ENCODE measurements at places on chromosomes 1 and 21.
A peak's percentile ranks its signal among the peaks of the same experiment; 100 is the strongest.

DNA sequence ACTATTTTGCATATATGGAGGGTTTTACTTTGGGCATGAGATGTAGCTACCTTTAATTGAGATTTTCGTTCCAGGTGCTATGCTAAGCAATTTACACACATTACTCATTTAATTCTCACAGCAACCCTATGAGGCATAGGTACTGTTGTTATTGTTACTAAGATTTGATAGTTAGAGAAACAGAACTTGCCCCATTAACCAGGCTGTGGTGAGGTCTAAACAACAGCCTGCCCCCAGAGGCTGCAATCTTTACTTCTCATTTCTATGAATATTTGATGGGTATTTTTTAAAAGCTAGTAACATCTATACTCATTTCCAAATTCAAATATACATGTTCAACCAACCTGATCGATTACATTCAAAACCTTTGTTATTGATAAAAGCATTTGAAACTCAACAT, 155.6 kb downstream of the GALNT2 start:
- DNase-seq, result no peak

DNA sequence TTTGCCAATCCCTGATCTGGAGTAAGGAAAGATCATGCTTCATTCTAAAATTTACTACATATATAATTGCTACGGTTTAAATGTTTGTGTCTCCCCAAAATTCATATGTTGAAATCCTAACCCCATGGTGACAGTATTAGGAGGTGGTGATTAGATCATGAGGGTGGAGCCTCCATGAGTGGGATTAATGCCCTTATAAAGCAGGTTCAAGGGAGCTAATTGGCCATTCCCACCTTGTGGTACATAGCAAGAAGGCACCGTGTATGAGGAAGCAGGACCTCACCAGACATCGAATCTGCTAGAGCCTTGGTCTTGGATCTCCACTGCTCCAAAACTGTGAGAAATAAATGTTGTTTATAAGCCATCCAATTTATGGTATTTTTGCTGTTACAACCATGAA, 55.5 kb downstream of the GADD45A start:
- DNase-seq, result no peak

GRCh38 chr1:177566495-177566894, 395.7 kb downstream of the BRINP2 start:
- no peak for DNase-seq

DNA sequence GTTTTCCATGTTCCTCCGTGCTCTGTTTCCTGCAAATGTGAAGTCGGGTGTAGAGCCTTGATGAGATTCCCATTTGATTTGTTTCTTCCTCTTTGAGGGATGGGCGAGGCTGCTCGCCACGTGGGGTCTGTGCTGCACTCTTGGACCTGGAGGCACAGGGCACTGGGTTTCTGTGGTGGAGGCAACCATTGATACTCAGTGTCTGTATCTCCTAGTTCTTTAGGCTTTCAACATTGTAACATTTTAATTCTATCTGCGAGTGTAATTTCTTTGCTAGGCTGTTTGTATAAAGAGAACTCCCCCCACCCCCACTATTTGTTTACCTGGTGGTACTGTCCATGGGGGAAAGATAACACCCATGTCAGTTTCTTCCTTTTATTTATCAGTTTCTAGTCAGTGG, 52.3 kb downstream of the GALNT2 start:
- DNase-seq, result no peak

DNA sequence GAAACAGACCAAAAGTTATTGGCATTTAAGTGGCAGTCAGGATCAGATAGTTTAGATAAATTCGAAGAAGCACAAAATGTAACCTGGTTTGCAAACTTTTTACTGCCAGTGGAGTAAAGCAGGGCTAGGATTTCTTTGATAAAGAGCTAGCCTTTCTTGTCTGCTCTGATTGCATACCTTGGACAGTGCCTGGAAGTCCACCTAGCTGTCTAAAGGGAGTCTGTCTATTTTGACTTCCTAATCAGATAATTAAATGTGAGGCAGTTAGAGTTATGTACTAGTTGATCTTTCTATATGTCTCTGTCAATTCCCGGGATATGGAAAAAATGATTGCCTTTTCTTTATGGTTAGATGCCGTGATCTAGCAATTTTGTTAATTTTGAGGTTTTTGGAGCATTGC, 4.1 kb downstream of the GPSM2 start:
- DNase-seq, result no peak

GRCh38 chr1:187680823-187681222, 852.1 kb downstream of the PLA2G4A start:
- no peak for DNase-seq

GRCh38 chr1:206450281-206450680, 20.0 kb upstream of the IKBKE start:
- DNase-seq, result no peak

GRCh38 chr1:70906800-70907199, 140.8 kb downstream of the PTGER3 start:
- no peak for DNase-seq

- no peak for DNase-seq
These were observed 16.2 kb downstream of the EDN2 start for GRCh38 chr1:41468122-41468762.

DNA sequence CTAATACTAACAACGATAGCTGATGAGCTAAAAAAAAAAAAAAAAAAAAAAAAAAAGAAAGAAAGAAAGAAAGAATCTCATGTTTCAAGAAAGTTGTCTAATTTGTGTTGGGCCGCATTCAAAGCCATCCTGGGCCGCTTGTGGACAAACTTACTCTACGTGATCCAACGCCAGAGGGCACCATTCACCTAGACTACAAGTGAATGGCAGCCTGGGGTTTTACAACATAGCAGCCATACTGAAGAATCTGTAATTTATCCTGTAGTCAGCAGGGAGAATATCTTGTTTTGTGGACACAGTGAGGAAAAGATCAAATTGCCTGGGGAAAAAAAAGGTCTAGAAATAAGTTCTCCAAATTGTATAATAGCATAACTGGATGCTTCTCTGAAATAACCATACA, 47.0 kb downstream of the CYP2J2 start:
- peak; percentile 47 for DNase-seq

DNA sequence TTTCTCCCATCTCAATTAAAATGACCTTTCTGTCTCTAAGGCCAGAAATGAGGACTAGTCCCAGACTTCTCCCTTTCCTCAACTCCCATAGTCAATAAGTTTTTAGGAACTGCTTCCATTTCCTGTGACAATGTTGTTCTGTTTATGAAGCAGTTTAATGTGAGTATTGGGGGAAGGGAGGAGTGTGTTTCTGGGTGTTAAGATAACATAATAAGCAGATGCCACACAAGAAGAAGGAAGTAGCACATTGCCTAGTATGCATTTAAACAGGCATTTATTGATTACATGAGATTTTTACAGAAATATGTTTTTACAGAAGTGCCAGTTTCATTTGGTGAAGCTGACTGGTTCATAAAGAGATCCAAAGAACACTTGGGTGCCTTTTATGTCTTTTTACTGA, 65.6 kb upstream of the TNR start:
- no peak for DNase-seq

DNA sequence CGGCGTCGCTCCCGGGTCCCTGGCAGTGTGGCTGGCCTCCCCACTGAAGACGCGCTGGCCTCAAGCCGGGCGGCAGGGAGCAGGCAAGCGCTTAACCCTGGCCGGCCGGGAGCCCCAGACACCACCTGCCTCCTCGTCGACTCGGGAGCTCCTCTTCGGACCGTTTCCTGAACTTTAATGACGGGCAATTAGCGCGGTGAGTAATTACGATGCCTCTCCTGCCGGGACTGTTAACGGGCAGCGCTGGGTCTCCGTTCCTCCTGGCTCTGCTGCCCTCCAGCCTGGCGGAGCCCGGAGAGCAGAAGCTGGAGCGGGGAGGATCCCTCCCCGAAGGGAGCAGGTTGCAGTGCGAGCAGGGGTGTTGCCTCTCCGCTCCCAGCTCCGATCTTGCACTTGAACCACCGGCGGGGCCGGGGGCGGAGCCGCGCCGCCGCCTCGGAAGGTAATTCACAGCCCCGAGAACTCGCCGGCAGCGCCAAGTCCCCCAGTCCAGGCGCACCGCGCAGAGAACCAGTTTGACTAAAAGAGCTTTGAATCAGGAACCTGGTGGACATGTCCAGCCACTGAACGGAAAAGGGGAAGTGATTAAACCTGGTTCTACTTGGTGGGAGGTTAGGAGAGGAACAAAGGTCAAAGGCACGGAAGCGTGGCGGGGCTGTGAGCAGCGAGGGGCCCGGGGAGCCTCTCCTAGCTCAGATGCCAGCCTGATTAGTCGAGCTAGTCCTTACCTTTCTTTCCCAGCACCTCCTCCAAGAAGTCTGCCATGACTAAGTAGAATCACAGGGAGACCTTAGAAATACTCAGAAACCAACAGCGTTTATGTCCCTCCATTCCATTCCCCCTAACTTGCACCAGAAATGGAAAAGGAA, 18.3 kb upstream of the PLEKHA6 start:
- peak; percentile 16 for DNase-seq

DNA sequence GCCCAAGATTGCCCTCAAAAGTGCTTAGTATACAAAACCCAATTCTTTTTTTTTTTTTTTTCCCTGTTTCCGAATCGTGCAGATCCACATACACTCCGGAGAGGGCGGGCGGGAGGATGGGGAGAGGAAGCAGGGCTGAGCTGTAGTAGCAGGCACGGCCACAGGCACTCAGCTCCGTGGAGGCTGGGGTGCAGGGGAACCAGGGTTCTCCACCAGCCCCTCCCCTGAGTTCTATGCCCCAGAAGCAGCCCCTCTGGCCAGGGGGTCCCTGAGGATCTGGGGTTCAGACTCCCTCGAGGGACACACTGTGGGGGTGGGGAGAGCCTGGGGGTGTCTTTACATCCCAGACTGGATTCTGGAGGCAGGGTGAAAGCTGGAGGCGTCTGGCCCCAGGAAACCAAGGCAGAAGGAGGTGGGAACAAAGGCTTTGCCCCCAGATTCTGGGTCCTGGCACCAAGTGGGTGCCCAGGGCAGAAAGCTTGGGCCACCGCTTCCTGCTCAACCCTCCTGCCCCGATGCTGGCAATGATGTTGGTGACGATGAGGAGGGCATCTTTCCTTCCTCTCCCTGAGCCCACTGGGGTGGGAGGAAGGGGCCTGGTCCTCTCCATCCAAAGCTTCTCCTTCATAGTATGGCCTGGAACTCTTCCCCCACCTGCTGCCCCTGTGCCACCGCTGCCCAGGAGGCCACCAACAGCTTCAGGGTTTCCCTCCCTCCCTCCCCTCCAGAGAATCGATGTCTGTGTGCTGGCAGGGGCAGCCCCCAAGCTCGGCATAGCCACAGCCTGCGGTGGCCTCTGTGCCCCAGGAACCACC, 106.4 kb upstream of the TARDBP start:
- DNase-seq, result no peak

DNA sequence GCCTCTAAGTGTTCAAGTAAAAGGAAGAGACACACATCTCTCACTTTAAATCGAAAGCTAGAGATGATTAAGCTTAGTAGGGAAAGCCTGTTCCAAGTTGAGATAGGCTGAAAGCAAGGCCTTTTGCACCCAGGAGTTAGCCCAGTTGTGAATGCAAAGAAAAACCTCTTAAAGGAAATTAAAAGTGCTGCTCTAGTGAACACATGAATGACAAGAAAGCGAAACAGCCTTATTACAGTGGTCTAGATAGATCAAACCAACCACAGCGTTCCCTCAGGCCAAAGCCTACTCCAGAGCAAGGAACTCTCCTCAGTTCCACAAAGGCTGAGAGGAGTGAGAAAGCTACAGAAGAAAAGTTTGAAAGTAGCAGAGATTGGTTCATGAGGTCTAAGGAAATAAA, 14.9 kb downstream of the TCP10L start:
- DNase-seq, result no peak

DNA sequence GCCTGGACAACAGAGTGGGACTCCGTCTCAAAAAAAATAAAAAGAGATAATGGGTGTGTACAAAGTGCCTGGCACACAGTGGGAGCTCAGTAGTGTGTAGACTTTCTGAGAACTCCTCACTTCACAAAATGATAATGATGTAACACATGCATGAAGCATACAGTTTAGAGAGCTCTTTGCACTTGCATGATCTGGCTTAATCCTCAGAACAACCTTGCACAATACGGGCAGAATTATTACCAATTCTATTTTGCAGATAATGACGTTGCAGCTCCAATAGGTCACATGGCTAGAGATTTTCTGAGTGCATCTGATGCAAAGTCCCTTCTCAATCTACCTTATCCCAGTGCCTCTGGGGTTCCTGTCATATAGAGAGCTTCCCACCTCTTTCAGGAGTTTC, 71.4 kb downstream of the CD247 start:
- no peak for DNase-seq

Measured in NCI-H460 (cell line).